ENCODE measurements at places on chromosomes 6 and 20.
A peak's percentile ranks its signal among the peaks of the same experiment; 100 is the strongest.

DNA sequence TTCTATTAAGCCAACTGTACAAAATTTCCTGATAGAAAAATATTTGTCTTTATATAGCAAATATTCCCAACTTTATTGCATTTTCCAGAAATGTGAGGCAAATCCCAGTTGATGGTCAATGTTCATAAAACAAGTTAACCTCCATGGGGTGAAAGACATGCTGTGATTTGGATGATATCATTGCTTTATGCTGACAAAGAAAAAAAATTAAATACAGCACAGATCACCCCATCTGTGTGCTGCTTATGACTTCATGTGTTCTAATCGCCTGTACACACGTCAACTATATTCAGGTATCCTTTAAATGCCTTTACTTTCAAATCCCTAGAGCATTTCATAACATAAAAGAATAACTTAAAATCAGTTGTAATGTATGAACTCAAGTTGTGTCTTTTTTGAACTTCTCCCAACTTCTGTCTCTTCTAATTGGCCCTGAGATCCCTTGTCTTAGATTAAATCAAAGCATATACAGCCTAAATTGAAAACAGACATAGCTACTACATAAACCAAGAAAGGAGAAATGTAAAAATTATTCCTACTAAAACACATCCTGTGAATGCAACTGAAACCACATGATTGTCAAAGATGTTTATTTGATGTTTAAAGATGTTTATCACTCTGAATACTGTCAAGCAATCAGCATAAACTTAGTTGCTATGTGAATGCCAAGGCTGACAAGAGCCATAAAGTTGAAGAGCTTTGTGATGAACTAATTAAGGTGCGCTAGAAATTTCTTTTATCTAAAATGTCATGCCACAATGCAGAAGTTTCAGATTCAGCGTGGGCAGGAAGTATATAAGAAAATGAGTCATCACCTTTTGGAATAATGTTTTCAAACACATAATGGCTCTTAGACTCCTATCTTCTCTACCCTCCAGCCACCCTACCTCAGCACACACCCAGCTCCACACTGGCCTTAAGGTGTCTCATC is 68.7 kb downstream of the FILIP1 start:
- no peak for DNase-seq

DNA sequence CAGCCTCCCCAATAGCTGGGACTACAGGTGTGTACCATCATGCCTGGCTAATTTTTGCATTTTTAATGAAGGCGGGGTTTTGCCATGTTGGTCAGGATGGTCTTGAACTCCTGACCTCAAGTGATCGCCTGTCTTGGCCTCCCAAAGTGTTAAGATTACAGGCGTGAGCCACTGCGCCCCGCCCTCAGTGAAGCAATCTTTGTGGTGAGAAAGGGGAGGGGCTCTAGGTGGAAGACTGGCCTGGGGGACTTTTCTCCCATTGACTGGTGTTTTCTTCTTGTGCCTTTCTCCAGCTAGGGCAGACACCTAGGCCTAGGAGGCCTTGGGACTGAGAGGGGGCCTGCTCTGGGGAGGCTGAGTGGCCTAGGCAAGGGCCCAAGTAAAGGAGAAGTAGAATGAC is 84.1 kb downstream of the DNAAF9 start:
- DNase-seq = no peak

DNA sequence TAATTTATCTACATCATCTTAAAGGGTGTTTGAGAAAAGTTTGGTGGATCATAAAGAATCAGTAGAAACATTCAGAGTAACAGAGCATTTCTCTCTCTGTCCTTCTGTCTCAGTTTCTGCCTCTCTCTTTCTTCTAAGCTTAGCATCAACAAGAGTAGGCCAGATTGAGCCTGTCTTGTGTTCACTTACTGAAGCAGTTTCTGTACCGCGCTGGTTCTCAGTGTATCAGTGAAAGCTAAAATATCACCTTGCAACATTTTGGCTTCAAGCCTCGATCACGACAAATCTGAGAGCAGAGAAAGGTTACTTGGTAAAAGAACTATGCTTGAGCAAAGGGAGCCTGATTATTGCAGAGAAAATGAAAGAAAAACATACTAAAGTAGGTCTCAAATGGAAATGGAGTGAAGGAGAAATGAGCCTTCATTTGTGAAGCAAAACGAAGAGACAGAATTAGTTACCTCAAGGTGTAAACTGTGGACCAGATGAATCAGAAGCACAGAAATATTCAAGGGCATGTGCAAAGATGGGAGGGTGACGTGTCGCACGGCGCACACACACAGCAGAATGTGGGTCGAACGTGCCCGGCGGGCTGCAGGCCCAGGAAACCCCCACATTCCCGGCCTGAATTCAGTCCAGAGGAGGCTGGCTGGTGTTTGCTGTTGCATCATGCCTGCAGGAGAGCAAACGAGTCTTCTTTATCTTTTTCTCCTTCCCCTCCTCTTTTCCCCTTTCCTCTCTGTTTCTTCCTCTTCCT is 509.3 kb downstream of the QKI start:
- no peak for DNase-seq

DNA sequence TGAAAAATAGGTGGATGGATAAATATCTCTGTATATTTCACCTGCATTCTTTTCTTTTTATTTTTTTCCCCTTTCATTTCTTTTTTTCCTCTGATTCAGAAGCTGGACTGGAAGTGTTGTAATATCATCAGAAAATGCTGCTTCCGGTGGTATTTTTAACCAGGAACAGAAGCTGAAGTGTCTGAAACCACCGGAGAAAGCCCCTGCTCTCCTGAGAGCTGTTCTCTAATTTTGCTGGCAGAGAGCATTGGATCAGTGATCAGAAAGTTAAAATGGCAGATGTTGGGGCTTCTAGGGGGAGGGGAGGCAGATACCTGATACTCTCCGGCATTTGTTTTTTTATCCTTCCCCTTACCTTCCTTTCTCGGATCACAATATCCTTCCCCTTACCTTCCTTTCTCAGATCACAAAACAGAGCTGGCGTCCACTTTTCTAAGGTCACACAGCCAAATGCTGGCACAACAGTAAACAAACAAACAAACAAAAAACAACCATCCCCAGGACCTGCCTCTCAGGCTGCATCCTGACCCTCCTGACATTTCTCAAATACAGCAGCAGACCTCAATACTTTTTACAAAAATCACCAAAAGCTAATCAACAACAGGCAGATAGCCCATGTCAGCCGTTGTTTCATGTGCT is 143.2 kb upstream of the ZNF217 start:
- no peak for DNase-seq

GRCh38 chr20:6311841-6312655 is 189.2 kb upstream of the FERMT1 start:
- DNase-seq = no peak

GRCh38 chr20:23047738-23048214 is 1.7 kb downstream of the THBD start:
- DNase-seq = no peak

DNA sequence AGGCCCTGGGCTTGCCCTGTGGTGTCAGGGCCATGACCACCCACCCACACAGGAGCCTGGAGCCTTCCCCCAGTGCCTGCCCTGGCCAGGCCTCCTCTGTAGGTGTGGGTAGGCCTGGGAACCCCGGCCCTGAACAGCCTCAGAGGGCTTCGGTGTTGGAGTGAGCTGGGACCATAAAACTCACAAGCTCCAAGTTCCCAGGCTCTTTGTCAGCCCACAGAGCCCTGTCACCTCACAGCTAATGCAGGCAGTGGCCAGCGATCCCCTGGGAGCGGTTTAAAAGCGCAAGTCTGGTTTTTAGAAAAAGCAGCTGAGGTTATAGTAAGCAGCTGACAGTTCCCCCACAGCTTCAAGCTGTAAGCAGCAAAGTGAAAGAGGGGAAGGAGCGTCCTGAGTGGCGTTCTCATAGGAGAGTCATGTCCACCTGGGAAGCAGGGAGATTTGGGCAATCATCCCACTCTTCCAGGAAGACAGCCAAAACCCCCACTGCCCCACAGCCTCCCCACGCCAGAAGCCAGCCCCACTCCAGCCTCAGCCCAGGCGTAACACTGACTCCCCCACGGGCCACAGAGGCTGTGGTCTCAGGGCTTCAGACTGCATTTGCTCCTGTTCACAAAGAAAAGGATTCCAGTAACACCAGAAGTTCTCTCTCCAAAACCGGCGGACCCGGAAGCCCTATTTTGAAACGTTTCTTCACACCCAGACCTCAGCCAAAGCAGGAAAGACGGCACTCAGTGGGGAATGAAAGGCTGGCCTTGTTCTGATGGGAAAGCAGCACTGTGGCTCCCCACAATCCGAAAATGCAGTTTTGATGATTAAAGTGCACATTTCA is 34.3 kb upstream of the FOXC1 start:
- peak; percentile 68 for DNase-seq

DNA sequence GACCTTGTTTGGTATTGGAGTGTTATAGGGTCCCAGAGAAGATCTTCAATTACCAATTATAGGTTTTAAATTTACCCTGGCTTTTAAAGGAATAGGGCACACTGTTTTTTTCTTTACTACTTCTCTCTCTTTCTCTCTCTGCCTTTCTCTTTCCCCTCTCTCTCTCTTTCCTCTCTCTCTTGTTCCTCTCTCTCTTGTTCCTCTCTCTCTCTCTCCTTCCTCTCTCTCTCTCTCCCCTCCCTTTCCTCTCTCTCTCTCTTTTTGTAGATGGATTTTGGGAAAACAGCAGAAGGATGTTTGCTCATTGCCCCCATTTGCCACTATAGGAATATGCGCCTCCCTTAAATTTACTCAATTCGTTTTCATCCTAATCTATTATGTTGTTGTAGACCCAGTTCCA is 45.2 kb downstream of the TBX18 start:
- no peak for DNase-seq

- DNase-seq = no peak
These were observed 203.1 kb downstream of the C6orf118 start for GRCh38 chr6:165106261-165106660.

GRCh38 chr6:71406865-71407860 is 118.6 kb downstream of the OGFRL1 start:
- peak; percentile 45 for DNase-seq

DNA sequence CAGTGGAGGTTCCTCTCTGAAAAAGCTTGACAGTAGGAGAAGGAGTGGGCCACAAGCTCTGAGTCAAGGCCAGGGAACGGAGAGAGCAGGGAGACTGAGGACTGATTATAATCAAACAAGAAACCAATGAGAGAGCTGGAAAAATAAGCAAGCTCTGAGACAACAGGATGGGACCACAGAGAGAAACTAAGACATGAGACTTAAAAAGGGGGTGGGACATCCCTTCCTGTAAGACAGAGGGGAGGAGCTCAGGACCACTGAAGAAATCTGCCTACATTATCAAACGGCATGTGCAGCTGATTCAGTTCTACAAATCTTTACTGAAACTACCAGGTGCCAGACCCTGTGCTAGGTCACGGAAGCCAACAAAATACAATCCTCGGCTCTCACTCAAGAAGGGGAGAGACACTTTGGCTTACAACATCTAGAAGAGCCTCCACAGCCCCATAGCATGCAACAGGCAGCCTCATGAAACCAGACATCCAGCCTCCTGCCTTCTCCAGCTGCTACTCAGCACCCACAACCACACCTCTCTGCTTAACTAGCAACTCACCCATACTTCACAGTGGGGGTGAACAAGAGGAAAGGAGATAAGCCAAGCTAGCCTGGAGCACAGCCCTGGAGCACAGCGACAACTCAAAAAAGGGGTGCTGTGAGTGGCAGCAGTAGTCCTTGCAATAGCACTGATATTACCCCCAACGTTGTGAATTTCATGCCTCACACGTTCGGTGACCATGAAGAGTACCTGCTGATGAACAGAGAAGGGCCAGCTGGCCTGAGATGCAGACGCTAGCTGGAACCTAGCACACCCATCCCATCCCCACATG is 39.1 kb upstream of the ANKRD60 start:
- DNase-seq = no peak

GRCh38 chr6:44010411-44011349 is 116.6 kb downstream of the MRPL14 start:
- DNase-seq = no peak

DNA sequence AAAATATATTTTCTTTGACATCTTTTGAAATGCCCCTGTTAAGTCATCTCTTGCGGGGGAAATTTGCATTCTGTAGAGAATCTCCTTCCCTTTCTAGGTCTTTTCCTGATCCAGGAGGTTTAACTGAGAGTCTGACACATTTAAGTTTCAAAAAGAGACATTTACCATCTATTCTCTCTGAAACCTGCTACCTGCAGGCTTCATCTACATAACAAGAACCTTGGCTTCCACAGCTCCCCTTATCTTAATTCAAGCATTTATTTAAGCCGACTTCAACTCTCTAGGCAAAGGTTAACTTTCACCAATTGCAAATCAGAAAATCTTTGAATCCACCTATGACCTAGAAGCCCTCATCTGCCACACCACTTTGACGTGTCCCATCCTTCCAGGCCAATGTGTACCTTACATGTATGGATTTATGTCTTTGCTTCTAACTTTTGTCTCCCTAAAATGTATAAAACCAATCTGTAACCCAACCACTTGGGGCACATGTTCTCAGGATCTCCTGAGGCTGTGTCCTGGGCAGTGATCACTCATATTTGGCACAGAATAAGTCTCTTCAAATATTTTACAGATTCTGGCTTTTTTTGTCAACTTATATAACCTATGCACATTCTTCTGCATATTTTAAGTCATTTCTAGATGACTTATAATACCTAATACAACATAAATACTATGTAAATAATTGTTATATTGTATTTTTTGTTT is 666.7 kb downstream of the UTRN start:
- no peak for DNase-seq

- no peak for DNase-seq
These were observed 6.7 kb downstream of the RNF114 start for GRCh38 chr20:49942942-49943341.

DNA sequence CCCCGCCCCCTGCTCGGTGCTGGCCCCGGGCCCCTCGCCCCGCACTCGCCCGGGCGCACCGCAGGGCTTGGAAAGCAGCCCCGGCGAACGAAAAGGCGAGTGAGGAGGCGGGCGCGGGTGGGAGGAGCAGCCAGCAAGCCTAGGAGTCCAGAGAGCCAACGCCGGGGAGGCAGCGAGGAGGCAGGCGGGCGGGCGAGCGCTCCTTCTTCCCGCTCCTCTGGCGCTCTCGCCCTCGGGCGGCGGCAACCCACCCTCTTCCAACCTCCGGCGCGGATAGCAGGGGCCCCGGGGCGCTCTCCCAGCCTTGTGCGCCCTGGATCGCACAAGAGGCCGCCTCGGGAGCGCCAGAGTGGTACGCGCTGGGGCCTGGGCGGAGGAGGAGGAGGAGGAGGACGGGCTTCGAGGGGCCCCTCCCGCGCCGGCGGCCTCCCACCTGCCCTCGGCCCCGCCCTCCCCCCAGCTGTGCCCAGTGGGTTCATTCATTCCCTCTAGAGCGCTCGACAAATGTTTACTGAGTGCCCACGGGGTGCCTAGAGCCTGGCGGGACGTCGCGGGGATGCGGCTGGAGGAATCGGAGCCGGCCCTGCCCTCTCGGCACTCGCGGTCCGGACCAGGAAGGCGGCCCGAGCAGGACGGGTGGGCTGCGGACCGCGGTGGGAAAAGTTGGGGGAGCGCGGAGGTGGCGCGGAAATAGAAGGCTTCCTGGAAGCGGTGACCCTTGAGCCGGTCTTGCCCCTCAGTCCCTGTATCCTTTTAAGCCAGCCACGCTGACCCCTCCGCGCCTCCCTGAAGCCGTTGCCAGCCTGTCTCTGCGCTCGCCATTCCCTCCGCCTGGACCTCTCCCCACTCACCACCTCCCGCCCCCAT is at the start of gene BMP7:
Gene BMP7, minus strand, starts transcription at position 351 of the 867 bp plus-strand sequence. CDS start 519 bp downstream, outside the sequence.
- DNase-seq = peak; percentile 73

- DNase-seq = no peak
These were observed 13.5 kb downstream of the ZMYND8 start for GRCh38 chr20:47343007-47343472.

GRCh38 chr6:93566285-93566684 is 146.9 kb upstream of the EPHA7 start:
- no peak for DNase-seq

All from glutamatergic neuron (in vitro differentiated cells).